ENCODE measurements at places on chromosomes 11 and 22.
A peak's percentile ranks its signal among the peaks of the same experiment; 100 is the strongest.

DNA sequence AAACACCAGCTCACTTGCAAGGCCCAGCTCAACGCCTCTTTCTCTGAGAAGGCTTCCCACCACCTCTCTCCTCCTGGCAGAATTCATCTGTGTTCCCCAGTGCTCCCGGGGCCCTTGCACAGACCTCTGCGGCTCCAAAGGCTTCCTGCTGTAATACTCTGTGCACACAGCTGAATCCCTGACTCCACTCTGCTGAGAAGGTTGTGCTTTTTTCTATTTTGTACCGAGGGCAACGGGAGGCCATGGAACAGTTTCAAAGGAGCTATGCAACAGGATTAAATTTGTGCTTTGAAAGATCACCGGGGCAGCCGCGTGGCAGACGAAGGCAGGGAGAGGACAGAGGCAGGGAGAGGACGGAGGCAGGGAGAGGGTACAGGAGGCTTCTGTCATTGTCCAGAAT, 49.2 kb upstream of the SYT7 start:
- DNase-seq: no peak

- no peak for DNase-seq
Observed at GRCh38 chr11:65822776-65823528, 10.8 kb upstream of the SNX32 start.

DNA sequence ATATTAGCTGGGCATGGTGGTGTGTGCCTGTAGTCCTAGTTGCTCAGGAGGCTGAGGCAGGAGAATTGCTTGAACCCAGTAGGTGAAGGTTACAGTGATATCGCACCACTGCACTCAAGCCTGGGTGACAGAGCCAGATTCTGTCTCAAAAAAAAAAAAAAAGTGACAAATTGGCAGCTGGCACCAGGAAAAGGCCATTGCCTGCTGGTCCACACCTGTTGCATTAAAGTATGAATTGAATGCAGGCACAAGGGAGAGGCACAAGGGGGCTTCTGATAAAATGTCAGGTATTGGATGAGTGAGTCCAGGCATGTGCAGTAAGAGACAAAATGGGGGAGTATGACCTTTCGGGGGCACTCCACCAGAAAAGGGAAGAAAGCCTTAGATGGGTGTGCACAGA, 28.2 kb downstream of the ZNF70 start:
- DNase-seq: no peak

DNA sequence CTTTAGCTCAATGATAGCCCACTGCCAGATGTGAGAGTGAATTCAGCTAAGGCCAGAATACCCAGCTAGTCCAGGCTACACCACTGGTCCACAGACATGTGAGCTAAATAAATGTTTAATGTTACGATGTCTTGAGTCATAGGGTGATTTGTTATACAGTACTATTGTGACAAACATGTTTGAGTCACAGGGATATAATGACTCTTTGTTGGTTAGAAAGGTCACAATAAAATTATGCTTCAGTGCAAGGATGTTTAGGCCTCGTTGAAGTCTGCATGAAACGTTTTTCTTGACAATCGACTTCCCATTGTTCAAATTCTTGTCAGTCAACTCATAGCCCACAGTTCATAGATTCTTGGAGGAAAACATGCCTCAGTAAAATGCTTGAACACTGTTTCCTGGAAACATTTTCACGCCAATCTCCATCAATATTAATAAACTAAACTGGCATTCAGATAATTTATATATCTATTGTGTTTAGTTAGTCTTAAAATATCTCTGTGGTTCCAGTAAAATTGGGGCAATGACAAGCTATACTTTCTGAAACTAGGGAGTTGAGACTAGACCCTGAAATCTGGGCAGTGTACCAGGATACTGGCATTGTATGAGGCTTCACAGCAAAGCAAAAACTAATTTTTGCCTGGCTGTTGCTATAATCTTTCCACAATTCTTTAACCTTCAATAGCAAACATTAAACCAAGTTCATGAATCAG, 650.8 kb upstream of the KIRREL3 start:
- no peak for DNase-seq

GRCh38 chr11:26974069-26974783, 19.7 kb upstream of the FIBIN start:
- no peak for DNase-seq

GRCh38 chr11:117868815-117869561, 7.5 kb downstream of the FXYD6 start:
- DNase-seq: no peak

DNA sequence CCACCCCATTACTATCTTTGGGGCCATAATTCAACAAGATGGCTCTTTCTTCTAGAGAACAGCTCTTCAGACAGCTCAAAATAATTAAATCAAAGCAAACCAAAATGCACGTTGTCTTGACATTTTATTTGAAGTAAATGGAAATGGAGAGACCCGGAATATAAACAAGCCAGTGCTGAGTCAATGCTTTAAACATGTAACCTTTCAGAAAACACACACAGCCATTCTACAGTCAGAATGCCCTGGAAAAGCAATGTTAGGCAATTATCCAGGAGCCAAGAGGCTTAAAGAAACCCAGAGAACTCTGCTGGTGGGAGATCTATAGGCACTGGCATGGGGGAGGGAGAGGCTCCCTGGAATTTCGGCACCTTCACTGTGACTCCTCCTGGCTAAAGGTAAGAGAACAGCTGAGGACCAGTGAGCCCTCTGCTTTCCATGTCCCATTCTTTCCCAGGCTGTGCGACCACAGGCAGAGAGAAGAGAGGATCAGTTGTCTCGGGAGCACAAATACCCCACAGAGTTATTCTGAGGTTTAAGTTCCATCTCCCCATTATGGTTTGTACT, 254.0 kb upstream of the CCDC90B start:
- DNase-seq: no peak

GRCh38 chr11:57566905-57567514, 462 bp downstream of the UBE2L6 start:
- peak; percentile 46 for DNase-seq

GRCh38 chr11:12505183-12505582, 127.8 kb downstream of the PARVA start:
- no peak for DNase-seq

DNA sequence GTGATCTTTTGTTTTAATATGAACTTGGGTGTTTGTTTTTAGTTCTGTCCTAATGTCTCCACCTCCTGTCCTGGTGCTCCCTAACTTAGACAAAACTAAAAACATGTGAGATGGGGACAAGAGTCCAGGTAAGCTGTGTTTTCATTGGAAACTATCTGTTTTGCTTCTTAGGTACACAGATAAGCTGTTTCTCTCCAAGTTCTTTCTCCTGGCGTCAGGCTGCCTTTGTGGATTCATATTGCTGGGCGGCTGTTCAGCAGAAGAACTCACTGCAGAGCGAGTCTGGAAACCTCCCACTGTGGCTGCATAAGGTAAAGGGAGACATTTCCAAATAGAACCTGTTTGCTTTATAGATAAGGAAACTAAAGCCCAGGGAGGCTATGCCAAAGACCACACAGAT, 24.7 kb downstream of the PANX1 start:
- no peak for DNase-seq

GRCh38 chr22:40654522-40655167, 18.1 kb upstream of the MRTFA start:
- DNase-seq: no peak

DNA sequence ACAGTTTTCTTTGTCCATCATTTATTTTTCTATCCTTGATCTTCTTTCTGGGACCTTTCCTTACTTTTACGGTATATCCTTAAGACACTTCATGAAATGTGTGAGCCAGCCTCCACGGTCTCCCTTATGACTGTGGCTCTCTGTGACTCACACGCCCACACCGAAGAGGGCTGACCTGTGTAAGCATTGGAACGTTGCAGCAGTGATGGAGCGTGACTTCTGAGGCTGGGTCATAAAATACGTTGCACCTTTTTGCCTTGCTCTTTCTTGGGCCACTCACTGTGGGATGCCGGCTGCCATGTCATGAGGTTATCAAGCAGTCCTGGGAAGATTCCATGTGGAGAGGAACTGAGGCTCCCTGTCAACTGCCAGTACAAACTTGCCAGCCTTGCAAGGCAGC, 96.3 kb upstream of the RAB1B start:
- no peak for DNase-seq

- DNase-seq: peak; percentile 3
Observed at GRCh38 chr22:19631899-19632667, 82.2 kb upstream of the SEPTIN5 start.

- DNase-seq: no peak
Observed at GRCh38 chr11:130728185-130729180, 187.8 kb downstream of the SNX19 start.

GRCh38 chr11:92861634-92862033, 107.8 kb upstream of the MTNR1B start:
- no peak for DNase-seq

DNA sequence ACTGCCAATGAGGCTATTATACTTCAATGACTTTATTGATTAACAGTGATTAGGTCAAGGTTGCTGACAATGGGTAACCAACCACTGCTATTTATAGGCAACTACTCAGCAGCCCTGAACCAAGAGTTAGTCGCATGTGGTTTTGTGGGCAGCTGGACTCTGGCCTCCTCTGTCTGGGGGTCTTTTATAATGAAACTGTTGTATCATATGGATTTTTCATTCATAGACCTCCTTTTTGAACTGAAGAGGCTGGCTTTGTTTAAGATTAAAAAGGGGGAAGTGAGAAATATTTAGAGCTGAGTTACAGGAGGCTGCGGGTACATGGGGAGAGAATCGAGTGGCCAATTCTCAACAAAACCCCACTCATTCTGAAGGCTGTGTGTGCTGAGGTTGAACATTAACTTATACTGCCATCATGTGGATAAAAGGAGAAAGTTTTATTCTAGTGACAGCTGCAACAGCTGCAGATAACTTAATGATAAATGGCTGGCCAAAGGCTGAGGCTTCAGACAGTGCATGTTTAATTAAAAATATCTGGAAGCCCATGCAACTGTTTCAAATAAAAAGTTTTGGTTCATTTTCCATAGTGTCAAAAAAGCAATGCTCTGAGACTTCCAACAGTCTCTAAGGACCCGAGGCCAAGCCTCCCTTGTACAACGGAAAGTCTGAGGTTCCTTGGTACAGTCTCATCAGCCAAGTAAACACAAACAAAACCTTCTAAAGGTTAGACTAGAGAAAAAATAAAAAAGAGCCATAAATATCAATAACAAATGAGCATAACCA, 682.6 kb downstream of the KCNA4 start:
- DNase-seq: no peak

DNA sequence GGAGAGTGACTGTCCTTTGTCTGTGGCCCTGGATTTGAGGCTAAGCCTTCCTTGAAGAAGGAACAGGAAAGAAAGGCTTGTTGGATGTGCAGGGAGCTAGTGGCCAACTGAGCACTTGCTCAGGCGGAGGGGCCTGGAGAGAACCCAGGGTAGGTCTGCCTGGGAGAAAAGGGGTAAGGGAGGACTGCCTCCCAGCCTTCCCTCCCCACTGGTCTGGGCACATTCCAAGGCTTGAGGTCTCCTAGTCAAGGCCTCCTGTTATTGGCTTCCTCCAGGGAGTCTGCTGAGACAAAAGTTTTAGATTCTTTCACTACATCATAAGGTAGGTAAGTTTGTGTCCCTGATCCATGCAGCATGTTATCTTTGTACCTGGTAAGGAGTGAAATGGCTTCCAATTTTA, 15.2 kb downstream of the KCNQ1OT1 start:
- no peak for DNase-seq

GRCh38 chr11:3164552-3165151, 458 bp downstream of the OSBPL5 start:
- no peak for DNase-seq

DNA sequence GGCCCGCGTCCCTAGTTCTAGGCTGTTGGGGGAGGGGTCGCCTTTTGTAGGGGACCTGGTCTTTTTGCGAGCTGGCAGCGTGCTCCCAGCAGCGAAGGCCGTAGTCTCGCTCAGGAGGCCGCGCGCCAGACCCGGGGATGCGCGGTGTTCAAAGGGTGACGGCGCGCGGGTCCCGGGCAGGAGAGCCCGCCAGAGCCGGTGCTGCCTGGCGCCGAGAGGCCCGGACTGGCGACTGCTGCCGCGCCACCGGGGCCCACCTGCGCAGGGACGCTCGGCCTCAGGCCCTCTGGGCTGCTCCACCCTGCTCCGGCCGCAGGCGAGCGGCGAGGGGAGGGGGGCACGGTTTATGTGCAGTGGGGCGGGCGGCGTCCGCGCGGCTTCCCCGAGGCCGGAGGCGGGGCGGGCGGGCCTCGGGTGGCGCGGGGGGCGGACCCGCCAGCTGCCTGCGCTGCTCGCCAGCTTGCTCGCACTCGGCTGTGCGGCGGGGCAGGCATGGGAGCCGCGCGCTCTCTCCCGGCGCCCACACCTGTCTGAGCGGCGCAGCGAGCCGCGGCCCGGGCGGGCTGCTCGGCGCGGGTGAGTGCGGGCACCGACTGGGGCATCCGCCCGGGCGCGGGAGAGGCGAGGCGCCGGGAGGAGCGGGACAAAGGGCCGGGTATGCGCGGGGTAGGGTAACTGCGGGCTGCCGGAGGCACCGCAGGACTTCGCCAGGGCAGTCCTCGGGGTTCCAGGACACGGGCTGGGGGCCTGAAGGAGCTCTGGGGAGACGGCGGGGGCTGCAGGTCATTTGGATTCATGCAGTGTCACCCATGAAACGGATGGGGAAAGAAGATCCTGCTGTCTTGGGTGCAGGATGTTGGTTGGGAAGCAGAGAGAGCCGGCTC, at the start of gene PRSS23:
PRSS23 (plus strand) TSS at position 467 of the 884 bp plus-strand sequence. CDS start 7,102 bp downstream, outside the sequence.
- DNase-seq: peak; percentile 28

- peak; percentile 72 for DNase-seq
Observed at GRCh38 chr11:57800444-57801182, 39.0 kb downstream of the CTNND1 start.

GRCh38 chr11:60005360-60005759, 11.6 kb upstream of the OOSP4B start:
- DNase-seq: no peak
